ENCODE measurements at places on chromosomes 16 and 17. TPM values are rescaled to one million over a fixed set of nuclear protein-coding genes. Genes with fewer than 3 reads are reported as not detected.

- no peak for DNase-seq
- H3K27me3 ChIP-seq, result no peaks in the 10 kb centered on the region
- no peaks in the 10 kb centered on the region for H3K4me1 ChIP-seq
Measured at GRCh38 chr16:16868727-16869126, 489.8 kb downstream of the NPIPA7 start.

DNA sequence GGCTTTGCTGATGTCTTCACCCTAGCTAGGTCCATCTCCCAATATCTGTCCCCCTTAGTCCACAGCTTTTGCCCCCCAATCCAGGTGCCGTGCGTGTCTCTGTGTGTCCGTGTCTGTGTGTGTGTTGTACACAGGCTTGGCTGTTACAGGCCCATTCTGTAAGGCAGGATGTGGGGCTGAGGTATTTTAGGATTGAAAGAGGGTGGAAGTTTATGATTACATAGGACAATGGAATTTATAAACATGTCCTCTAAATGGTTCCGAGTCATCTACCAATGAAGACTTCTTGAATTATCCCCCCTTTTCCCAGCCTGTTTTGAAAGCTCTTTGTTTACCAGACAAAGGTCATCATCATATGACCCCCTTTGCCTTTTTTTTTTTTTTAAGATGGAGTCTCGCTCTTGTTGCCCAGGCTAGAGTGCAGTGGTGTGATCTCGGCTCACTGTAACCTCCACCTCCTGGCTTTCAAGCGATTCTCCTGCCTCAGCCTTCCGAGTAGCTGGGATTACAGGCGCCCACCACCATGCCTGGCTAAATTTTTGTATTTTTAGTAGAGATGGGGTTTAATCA lies 21.9 kb downstream of the ACE start:
- H3K27me3 ChIP-seq, result no peaks in the 10 kb centered on the region
- peaks cover 25% of the 10 kb centered on the region for H3K4me1 ChIP-seq

GRCh38 chr16:5108505-5109158 lies 11.0 kb upstream of the EEF2KMT start:
- no peaks in the 10 kb centered on the region for H3K36me3 ChIP-seq
- no peak for DNase-seq
- H3K27ac ChIP-seq, result no peak overlapping the region
- H3K27me3 ChIP-seq, result no peaks in the 10 kb centered on the region

Gene MYH1
- total RNA-seq, result not detected

Gene EFNB3
- not detected for total RNA-seq

Gene GLYR1
- 49.0 TPM for total RNA-seq

DNA sequence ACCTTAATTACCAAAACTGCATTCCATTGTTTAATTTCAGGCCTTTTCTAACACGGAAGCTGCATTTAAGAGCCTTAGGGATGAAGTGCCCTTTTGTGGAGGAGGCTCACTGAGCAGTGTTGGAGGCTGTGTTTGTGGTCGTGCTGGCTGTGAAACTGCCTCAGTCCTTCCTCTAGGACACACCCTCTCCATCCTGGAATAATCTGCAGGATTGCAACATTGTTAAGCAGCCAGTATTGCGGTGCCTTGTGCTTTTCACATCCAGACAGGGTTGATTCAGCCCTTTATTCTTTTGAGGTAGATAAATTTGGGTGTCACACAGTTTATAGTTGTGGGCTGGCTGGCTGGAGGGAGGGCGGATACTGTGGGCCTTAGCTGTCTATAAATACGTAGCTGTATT lies 141.6 kb downstream of the CDRT15L2 start:
- H3K4me1 ChIP-seq, result no peaks in the 10 kb centered on the region
- no peaks in the 10 kb centered on the region for H3K36me3 ChIP-seq
- H3K27ac ChIP-seq, result no peak overlapping the region
- no peak overlapping the region for H3K4me3 ChIP-seq
- DNase-seq, result no peak

DNA sequence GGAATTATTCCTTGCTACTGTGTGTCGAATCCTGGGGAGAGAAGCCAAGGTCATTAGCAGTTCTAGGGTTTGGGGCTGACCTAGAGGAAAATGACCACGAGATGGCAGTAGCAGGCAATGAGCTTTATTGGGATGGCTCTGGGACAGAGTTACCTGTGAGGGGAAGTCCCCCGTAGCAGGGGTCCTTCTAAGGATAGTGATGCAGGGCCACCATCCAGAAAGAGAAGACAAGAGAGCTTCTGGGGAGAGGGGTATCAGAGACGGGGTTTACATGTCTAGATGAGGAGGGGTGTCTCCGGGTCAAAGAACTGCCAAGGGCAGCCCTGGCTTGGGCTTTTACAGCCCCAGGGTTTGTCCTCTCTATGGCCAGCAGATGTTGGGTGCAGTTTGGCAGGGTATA lies 6.4 kb upstream of the GGT6 start:
- H3K27ac ChIP-seq, result no peak overlapping the region
- H3K27me3 ChIP-seq, result peaks cover 8% of the 10 kb centered on the region
- H3K4me3 ChIP-seq, result no peak overlapping the region
- DNase-seq, result no peak
- H3K4me1 ChIP-seq, result no peaks in the 10 kb centered on the region

DNA sequence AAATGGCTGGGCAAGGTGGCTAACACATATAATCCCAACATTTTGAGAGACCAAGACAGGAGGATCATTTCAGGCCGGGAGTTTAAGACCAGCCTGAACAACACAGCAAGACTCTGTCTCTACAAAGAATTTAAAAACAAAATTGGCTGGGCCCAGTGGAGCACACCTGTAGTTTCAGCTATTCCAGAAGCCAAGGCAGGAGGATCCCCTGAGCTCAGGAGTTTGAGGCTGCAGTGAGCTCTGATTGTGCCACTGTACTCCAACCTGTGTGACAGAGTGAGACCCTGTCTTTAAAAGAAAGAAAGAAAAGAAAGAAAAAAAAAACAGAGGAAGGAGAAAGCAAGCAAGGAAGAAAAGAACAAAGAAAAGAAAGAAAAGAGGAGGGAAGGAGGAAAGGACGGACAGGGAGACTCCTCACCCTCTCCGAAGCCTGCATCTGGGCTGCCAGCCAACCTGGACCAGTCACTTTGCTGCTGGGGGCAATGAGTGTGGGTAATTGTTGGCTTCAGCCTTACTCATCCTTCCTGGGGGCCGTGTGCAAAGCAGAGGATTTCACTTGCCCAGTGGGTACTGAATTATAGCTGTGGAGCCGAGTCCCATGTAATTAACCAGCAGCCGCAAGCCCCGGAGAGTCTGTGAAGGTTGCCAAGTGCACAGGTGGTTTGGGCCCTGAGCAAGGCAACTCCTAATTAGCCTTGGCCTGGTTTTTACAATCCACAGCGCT lies 6.7 kb upstream of the MT4 start:
- H3K4me3 ChIP-seq, result no peak overlapping the region
- peaks cover 24% of the 10 kb centered on the region for H3K27me3 ChIP-seq
- peak; percentile 72 for DNase-seq
- H3K27ac ChIP-seq, result no peak overlapping the region
- H3K4me1 ChIP-seq, result no peaks in the 10 kb centered on the region

Gene ELMO3
- 0.72 TPM for total RNA-seq

DNA sequence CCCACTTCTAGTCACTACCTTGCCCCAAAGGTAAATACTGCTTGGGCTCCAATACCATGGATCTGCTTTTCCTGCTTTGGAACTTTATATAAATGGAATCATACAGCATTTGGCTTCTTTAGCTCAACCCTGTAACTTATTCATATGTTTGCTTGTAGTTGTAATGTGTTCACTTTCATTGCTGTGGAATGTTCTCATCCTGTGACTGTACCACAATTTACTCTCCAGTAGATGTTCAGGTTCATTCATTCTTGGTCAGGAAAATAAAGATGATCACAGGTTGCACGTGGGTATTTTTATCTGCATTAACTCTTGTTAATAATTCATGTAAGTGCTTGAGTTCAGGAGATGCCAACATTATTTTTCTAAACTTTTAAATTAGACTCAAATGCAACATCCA lies 6.7 kb upstream of the BEAN1 start:
- H3K27ac ChIP-seq, result no peak overlapping the region
- no peaks in the 10 kb centered on the region for H3K4me1 ChIP-seq
- no peak overlapping the region for H3K4me3 ChIP-seq
- peaks cover 28% of the 10 kb centered on the region for H3K27me3 ChIP-seq
- no peak for DNase-seq

DNA sequence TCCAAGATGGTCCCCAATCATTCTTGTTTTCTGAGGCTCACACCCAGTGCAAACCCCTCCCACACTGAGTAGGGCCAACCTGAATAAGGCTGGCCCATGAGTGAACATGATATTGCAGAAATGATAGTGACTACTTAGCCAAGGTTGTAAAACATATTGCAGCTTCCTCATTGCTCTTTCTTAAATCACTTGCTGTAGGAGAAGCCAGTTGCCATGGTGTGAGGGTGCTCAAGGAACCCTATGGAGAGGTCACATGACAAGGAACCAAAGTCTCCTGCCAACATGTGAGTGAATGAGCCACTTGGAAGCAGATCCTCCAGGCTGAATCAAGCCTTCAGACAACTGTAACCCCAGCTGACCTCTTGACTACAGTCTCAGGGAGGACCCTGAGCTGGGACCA lies 191.4 kb downstream of the RGS9 start:
- no peaks in the 10 kb centered on the region for H3K27me3 ChIP-seq
- no peak for DNase-seq
- no peaks in the 10 kb centered on the region for H3K4me1 ChIP-seq

DNA sequence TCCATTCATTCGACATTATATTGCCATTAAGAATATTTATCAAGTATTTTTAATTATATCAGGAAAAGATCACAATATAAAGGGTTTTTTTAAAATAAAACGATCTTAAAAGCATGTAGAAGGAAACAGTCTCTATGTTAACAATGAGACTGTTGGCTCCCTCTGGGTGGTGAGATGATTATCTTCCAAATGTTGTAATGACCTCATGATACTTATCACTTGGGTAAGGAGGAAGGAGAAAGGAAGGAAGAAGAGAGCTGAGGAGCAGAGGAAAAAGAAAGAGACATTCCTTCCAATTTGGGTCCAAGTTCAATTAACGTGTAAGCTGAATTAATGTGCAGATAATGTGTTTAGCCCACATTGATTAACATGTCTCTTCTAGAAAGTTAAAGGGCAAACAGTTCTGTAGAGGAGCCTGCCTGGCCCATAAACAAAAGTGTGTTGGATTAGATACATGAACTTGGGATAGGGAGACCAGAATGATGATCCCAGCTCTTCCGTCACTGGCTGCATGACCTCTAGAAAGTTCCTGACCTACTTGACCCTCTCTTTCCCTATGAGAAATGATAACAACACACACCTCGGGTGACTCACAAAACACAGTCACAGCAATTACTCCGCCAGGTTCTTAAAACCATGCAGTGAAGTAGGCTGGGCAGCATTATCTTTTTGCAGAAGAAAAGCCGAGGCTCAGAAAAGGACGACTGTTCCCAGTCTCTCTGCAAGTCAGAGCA lies 32.0 kb downstream of the PIMREG start:
- no peaks in the 10 kb centered on the region for H3K27me3 ChIP-seq
- H3K36me3 ChIP-seq, result peaks cover 31% of the 10 kb centered on the region
- no peak overlapping the region for H3K4me3 ChIP-seq
- DNase-seq, result no peak
- H3K4me1 ChIP-seq, result peaks cover 48% of the 10 kb centered on the region

Gene MAF
- total RNA-seq, result 13.8 TPM

- no peaks in the 10 kb centered on the region for H3K27me3 ChIP-seq
- no peak overlapping the region for H3K4me3 ChIP-seq
- DNase-seq, result no peak
- H3K36me3 ChIP-seq, result peaks cover 31% of the 10 kb centered on the region
- H3K4me1 ChIP-seq, result peaks cover 39% of the 10 kb centered on the region
Measured at GRCh38 chr16:56748826-56749225, 18.9 kb downstream of the NUP93 start.

Gene DHRS7C
- not detected for total RNA-seq

Gene CES5A
- total RNA-seq, result not detected

DNA sequence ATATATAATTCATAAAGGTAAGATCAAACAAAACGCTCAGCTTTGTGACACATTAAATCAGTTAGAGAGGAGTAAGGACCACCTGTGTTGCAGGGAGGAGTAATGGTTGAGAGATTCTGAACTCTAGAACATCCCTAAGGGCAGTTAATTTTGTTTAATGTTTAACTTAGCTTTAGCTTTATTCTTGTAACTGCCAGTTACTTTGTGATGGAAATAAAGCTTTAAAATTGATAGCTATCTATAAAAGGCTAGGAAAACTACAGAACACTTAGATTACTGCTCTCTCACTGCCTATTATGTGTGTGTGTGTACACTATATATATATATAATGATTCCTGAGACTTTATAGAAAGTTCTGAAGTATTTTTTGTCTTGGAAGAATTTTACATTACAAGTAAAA lies 37.8 kb downstream of the PTRH2 start:
- peaks cover 51% of the 10 kb centered on the region for H3K4me1 ChIP-seq
- H3K27ac ChIP-seq, result peak overlapping the region; percentile 87
- no peaks in the 10 kb centered on the region for H3K27me3 ChIP-seq
- H3K36me3 ChIP-seq, result peaks cover 89% of the 10 kb centered on the region

Gene HS3ST6
- total RNA-seq, result not detected

GRCh38 chr16:66002601-66003000 lies 363.9 kb upstream of the CDH5 start:
- no peaks in the 10 kb centered on the region for H3K27me3 ChIP-seq
- H3K36me3 ChIP-seq, result no peaks in the 10 kb centered on the region
- no peak for DNase-seq
- H3K4me1 ChIP-seq, result peaks cover 30% of the 10 kb centered on the region

- no peaks in the 10 kb centered on the region for H3K4me1 ChIP-seq
- H3K27ac ChIP-seq, result no peak overlapping the region
- no peaks in the 10 kb centered on the region for H3K36me3 ChIP-seq
- no peak for DNase-seq
- H3K27me3 ChIP-seq, result peaks cover 100% of the 10 kb centered on the region
- no peak overlapping the region for H3K4me3 ChIP-seq
Measured at GRCh38 chr17:79133214-79133613, 58.6 kb downstream of the ENGASE start.

Gene OR3A3
- not detected for total RNA-seq

- no peaks in the 10 kb centered on the region for H3K36me3 ChIP-seq
- H3K4me3 ChIP-seq, result no peak overlapping the region
- peak; percentile 61 for DNase-seq
- no peaks in the 10 kb centered on the region for H3K27me3 ChIP-seq
- H3K4me1 ChIP-seq, result peaks cover 32% of the 10 kb centered on the region
- peak overlapping the region; percentile 8 for H3K27ac ChIP-seq
Measured at GRCh38 chr17:9052921-9053320, 31.6 kb downstream of the NTN1 start.

DNA sequence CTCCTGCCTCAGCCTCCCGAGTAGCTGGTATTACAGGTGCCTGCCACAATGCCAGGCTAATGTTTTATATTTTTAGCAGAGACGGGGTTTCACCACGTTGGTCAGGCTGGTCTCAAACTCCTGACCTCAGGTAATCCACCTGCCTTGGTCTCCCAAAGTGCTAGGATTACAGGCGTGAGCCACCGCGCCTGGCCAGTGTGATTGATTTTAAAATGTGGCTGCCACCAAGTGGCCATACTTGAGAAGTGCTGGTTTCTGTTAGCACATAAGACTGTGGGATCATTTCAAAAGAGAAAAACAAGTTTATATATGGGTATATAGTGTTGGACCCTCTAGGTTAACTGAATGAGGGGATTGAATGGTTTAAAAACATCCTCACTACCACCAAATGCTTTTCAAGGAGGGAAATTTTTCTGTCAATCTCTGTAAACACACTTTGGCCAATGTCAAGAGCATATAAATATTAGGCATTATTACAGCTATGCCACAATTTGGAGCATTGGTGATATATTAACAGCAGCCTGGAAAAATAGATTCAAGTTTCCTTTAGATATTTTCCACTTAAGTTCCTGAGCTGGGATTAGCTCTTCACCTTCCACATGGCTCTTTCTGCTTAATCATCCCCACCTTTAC lies 13.5 kb upstream of the DHRS13 start:
- H3K4me1 ChIP-seq, result no peaks in the 10 kb centered on the region
- H3K4me3 ChIP-seq, result no peak overlapping the region
- DNase-seq, result no peak
- H3K27ac ChIP-seq, result no peak overlapping the region
